NCI-H1105 treated with DMSO at 0.1 percent for 48 hours (cell line): ENCODE measurements at places on chromosomes 2 and 18.

DNA sequence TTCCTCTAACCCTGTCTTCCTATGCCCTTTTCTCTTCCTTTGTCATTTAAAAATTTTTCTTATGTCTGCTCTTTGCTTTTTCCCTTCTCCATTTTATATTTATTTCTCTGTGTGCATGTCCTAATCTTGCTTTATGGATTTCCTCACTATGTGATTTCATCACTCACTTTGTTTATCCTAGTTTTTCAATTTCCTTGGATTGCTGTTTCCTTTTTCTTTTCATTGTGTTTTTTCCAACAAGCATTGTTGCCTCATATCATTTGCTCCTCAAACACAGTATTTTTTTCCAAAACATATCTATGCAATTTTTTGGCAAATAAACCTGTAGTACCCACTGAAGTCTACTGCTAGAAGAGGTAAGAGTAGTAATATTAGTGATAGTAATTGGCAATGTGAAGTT is 67.4 kb upstream of the PNPT1 start:
- no peak for DNase-seq

- no peak for DNase-seq
Observed at GRCh38 chr2:32732912-32733472, 105.1 kb downstream of the TTC27 start.

GRCh38 chr18:40048886-40049650 is 1906.0 kb upstream of the PIK3C3 start:
- no peak for DNase-seq

DNA sequence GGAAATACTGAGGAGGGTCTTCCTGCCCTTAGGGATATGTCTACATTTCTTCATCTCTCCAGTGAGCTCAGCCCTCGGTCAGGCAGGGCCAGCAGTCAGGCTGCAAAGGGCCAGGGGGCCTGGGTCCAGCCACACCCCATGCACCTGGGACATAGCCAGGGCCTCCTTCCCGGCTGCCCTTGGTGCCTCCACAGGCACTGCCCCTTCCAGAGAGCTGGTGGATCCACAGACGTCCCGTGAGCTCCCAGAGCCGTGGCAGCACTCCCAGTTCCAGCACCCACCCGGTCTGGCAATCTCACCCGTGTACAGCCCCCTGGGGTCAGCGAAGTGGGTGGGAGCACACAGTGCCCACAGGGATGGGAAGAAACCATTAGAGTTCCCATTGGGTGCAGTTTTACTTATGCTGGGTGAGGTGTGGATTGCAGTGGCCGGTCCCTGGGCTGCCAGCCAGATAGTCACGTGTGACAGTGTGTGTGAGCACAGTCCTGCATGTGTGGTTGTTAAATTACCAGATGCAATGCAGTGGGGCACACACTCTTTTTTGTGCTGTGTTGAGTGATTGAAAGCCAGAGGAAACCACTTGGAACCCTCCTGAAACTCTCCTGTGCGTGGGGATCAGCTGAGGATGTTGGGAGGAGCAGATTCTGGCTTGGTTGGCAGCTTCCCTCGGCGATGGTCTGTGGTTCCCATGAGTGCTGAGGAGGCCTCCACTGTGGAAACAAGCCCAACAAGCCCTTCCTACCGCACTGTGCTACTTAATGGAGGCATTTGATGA is 131.0 kb downstream of the SNTG2 start:
- DNase-seq: no peak

DNA sequence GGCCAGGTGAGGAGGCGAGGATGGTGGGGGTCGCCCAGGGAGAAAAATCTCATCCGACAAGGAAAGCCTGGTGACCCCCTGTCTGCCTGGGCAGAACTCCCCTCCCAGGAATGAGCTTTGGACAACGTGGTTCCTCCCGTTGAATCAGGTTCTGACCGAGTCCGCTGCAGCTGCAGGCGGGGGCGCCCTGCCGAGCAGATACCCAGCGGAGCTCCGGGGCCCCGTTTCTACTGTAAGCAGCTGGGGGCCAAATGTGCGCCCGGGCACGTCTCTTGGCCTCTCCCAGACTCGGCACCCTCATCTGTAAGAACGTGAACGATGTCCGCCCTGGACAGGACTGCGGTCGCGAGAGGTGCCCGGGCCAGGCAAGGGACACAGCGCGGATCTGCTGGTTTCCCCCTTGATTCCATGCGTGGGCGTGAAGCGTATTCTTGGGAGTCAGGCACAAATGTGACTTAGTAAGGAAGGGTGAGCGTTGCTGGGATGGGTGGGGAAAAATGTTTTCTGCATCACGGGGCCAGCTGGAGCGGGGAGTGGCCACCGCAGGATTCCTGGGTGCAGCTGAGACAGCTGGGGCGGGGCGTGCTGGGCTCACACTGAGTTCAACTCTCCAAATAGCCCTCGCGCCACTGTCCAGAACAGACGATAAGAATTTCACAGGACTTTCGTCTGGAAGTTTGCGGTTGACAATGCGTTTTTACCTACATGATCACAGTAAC is 20.2 kb upstream of the TUBB6 start:
- no peak for DNase-seq

DNA sequence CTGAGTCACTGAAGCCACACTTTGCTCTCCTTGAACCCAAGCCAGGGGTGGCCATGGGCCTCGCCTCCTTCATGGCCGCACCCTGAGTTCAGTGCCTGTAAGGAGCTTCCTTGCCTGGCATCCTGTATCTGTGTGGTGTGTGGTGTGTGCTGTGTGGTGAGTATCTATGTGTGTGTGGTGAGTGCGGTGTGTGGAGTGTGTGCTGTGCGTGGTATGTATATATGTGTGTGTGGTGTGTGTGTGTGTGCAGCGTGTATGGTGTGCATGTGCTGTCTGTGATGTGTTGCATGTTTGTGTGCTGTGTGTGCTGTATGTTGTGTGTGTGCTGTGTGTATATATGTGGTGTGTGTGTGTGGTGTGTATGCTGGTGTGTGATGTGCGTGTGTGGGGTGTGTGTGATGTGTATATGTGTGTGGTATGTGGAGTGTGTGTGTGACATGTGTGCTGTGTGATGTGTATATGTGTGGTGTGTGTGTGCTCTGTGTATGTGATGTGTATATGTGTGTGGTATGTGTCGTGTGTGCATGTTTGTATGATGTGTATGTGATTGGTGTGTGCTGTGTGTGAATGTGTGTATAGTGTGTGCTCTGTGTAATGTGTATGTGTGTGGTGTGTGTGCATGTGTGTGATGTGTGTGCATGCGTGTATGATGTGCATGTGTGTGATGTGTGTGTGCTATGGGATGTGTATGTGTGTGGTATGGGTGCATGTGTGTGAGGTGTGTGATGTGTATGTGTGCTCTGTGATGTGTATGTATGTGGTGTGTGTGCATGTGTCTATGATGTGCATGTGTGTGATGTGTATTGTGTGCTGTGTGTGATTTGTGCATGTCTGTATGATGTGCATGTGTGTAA is 22.6 kb downstream of the PRELID3A start:
- no peak for DNase-seq

DNA sequence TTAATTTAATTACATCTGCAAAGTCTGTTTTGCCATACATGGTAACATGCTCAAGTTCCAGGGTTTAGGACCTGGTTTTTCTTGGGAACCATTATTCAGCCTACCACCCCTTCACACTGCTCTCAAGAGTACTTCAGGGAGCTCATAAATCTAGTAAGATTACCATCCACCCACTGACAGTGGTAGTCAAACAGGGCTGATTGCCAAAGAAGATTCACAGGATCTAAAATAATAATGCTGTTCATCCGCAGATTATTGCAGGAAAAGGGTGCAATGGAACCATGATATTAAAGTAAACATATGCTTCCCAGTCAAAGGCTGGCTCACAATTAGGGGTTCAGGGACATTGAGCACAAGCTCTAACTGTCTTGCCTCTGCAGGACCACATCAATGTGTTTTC is 148.0 kb upstream of the CYRIA start:
- DNase-seq: no peak

- DNase-seq: no peak
Observed at GRCh38 chr2:59046401-59047372, 805.6 kb upstream of the FANCL start.

DNA sequence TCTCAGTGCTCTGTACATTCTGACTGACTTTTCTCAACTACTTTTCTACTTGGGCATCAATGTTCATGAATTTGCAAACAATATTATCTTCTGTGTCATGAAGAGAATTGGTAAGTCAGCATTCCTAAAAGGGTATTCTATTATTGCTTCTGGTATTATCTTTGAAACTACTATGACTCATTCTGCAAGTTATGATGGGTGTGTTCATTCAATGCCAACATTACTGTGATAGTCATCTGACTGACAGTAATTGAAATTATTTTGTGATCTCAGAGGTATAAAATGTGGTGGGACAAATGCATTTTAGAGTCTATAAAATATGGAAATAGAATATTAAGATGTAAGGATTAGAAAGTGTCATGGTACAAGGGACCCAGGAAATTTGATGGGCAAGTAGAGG is 736.0 kb upstream of the CELF4 start:
- no peak for DNase-seq

- DNase-seq: no peak
Observed at GRCh38 chr2:47422016-47422415, 19.1 kb downstream of the MSH2 start.

- DNase-seq: no peak
Observed at GRCh38 chr2:191014653-191015020, 666 bp upstream of the STAT1 start.

DNA sequence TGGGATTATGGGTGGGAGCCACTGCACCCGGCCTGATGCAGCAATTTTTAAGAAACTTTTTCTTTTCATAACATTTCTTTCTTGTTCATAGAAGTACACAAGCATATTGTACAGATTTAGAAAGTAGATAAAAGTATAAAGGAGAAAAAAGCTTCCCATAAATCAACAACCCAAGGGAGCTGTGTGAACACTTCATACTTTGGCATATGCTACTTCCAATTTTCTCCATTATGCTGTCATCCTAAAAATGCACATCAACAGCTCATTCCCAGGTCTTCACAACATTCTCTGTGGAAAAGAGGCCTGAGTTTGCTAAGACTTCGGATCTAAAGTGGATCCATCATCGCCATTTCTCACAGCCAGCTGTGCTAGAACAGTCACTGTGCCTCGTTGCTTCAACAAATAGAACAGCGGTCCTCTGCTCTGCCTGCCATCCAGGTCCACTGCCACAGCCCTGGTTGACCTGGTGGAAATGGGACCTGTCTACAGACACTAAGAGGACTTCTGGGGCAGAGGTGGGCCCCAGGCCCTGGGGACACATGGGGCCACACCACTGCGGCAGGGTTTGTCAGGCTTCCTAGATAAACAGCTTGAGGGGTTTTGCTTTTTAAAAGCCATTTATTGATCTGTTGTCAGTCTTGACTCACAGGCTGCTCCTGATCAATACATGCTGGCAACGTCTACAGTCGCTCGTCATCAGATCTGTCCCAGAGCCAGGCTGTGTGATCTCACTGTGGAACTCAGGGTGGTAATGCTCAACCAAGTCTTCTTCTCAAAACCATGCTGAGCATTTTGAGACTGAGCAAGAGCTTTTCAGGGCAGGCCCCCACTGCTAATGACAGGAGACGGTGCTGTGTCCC is 72.7 kb upstream of the MGAT4A start:
- DNase-seq: no peak

GRCh38 chr2:197372592-197372991 is 62.0 kb upstream of the ANKRD44 start:
- DNase-seq: no peak

DNA sequence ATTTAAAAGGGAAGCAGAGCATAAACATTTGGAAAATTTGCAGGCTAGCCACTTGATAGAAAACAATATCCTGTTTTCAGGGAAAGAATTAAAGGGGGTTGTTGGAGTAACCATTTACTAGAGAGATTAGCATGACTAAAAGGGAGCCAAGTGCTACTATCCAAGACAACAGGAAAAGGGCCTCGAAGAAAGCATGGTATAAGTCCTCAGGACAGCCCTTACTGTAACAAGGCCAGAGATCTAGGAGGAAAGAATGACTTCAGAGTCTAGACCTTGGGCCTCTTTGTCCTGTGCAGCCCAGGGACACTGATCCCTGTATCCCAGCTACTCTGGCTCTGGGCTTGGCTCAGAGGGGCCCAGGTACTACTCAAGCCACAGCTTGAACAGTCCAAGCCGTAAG is 16.6 kb downstream of the TPO start:
- no peak for DNase-seq

DNA sequence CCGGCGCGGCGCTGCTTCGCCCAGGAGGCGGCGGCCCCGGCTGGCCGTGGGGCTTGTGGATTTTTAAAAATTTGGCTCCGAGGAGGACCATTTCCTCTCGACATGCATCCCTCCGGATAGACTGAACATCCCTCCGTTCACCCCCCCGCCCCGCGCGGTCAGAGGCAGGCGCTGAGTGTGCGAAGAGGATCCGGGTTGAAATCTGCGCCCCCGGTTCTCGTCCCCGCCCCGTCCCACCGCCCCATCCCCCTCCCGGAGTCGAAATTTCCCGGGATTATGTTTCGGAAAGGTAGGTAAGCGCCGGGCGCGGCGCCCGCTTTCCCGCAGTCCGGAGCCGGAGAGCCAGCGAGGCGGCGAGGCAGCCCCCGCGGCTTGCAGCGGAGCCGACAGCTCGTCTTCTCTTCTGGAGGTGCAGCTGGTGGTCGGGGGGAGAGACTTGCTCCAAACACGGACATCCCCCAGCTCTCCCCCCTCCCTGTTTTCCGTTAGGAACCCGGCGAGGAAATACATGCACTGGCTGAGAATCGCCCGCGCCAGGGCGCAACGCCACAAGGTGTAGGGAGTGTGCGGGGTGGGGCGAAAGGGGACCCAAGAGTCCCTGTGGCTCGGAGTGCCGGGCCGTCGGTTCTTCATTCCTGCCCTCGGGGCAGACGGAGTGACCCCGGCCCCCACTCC is at the start of gene PRKCE:
TSS of gene PRKCE (plus strand) at position 261 of the 675 bp plus-strand sequence.
- peak; percentile 29 for DNase-seq

DNA sequence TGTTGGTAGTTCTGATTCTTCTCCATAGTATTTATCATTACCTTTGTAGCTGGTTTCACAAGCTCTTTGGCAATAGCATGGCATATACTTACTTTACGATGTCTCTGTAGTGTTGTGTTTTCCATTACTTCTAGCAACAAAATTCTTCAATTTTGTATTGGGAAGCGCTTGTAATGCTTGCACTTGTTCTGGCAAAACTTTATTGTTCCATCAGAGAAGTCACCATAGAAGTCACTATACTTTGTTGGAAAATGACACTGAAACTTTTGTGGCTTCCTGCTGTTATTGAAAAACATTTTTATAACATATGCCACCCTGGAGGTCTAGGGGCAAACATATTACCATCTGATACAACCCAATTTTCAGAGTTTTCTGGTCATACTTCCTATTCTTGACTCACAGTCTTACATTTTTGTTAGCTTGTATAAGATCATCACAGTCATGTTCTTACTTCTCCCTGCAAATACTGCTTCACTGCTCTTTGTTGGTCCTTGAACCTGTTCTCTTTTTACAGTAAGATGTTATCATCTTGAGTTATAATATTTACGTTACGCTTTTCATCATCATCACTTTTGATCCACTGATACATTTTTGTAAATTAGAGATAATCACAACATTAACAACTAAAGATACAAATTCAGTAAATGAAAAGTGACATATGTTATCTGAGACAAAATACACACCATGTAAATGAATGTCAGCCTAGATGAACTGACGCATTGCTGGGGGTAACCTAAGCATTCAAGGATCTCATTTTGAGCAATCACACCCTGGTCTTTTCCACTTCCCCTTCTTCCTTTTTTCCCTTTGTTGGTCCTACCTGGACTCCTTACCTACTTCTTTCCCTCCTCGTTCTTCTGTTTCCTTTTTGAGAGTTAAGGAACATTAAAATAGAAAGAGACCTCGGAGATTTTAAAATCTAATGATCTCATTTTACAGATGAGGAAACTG is 33.3 kb upstream of the CXCR4 start:
- no peak for DNase-seq

GRCh38 chr18:48594471-48595094 is 55.8 kb downstream of the CTIF start:
- no peak for DNase-seq
